ENCODE measurements at places on chromosomes 4 and X.

DNA sequence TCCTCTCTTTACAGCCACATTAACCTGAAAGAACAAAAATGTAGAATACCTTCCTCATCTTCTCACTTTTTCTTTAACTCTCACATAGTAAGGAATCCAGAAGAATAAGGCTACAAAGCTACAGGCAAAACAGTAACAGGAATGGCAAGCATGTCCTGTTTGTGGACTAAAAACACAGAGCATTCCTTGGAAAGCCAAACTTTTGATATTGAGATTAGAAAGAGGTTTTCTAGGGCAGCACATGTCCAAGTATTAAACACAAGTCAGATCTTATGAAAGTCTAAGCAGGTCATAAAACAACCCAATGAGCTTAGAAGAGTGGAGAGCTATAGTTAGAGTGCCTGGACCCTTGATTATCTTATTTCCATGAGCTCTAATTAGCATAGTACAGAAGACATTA is 58.2 kb upstream of the FAM9C start:
- no peak for DNase-seq

- no peak for DNase-seq
These were observed 534.6 kb downstream of the BCOR start for GRCh38 chrX:39563178-39563577.

- peak; percentile 78 for DNase-seq
These were observed 127.8 kb upstream of the METTL14 start for GRCh38 chr4:118557298-118557851.

- no peak for DNase-seq
These were observed 8.4 kb upstream of the MEPE start for GRCh38 chr4:87824352-87824751.

DNA sequence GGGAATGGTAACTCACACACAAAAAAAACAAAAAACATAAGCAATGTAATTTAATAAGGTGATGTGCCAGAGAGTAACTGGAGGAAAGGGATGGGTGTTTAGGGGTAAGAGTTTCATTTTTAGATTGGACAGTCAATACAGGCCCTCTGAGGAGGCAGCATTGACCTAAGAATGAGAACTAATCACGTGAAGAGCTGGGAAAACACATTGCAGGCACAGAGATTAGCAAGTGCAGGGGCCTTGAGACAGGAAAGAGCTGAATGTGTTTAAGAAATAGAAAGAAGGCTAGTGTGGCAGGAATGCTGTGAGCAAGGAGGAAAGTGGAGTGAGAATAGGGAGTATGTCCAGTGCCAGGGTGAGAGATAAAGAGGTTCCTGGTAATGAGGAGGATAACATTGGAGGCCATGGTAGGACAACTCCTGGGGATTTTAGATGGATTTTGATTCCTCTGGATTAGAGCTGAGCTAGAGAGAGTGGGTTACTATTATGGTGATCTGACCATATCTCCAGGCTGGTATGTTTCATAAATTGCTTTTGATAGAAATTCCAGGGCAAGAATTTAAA is 17.6 kb downstream of the PDLIM5 start:
- DNase-seq = peak; percentile 18

GRCh38 chrX:46617906-46618305 is 44.3 kb downstream of the CHST7 start:
- DNase-seq = peak; percentile 1

GRCh38 chr4:88819818-88820697 is 122.4 kb upstream of the NAP1L5 start:
- peak; percentile 67 for DNase-seq

DNA sequence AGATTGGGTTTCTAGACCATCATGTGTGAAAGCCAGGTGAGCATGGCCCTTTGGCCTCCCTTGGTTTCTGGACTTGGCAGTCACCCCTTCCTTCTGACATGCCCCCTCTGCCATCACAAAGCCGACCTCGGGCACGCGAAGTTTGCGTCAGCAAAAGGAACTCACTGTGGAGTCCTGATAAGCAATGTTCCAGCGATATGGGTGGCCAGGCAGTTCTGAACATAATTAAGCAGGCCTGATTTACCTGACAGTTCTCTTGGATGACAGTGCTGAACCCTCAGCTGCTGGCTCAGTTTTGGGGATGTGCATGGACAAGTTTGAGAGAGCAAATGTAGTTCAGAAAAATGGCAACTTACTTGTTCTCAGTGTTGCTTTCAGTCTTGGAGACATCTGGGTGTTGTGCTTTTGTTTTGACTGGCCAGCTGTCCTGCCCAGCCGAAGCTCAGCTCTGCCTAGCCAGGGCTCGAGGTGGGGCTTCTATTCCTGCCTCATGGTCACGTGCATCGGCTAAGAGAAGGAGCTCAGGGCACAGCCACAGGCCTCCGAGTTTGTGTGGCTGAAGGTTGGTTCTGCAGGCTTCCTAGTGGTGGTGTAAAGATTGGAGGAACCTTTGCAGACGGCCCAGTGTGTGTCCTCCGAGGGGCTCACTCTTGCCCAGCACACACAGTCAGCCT is 78.3 kb downstream of the CLDN34 start:
- DNase-seq = no peak

DNA sequence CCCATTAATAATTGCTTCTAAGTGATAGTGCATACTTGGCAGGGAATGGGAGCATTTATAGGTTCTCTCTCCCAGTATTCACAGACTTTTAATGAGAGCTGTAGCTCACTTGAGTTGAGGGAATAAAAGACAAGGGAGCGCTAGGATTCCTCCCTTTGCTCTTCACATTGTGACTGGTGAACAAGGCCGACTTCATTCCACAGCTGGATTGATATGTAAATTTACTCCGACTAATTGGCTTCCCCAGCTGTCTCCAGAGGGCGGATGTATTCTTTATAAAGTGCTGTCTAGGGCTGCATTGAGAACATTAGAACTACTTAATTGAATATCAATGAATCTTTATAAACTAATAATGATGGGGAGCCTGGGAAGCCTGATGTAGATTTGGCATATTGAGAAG is 63.4 kb downstream of the GPR50 start:
- no peak for DNase-seq

DNA sequence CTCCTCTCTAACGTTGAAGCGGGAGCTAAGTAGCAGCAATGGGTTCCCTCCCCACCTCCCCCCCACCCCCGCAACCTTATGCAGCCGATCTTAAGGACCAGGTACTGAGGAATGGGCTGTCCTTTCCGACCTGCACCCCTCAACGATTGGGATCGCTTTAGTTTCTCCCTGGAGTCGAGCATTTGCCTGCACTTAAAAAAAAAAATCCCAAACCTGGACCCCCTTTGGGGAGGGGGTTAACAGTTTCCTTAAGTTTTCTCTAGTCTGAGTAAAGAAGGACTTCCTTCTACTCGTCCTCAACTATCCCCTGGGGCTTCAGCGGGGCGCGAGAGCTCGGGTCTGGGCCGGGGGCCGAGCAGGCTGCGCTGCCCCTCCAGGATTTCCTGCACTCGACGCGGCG is 25.7 kb upstream of the BCORL1 start:
- no peak for DNase-seq

- no peak for DNase-seq
These were observed 453.1 kb upstream of the KLHL4 start for GRCh38 chrX:87064502-87064901.

- no peak for DNase-seq
These were observed 10.5 kb downstream of the PGM2 start for GRCh38 chr4:37836838-37837440.

DNA sequence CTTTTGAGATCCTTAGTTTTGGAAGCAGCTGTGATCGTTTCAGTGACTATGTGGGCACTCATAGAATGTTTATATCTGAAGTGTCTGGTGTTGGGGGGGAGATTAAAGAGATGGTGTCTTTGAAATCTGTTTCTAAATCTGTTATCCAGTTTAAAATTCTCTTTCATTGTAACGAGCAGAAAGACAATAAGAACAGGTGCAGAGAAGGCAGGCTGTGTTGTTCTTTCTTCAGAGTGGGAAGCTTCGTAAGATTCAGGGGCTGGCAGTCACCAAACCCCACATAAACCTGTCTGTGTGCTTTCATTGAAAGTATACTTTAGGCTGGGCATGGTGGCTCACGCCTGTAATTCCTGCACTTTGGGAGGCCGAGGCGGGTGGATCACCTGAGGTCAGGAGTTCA is 16.3 kb upstream of the DHRSX start:
- no peak for DNase-seq

- peak; percentile 68 for DNase-seq
These were observed at the start of gene NLGN4X for GRCh38 chrX:6228720-6229119. NLGN4X (minus strand) TSS chrX:6228867; CDS start chrX:6151466, 77,401 bp downstream.

GRCh38 chrX:10393241-10393640 is 227.1 kb downstream of the MID1 start:
- DNase-seq = no peak

GRCh38 chr4:73908965-73909364 is 39.8 kb downstream of the CXCL1 start:
- DNase-seq = no peak

DNA sequence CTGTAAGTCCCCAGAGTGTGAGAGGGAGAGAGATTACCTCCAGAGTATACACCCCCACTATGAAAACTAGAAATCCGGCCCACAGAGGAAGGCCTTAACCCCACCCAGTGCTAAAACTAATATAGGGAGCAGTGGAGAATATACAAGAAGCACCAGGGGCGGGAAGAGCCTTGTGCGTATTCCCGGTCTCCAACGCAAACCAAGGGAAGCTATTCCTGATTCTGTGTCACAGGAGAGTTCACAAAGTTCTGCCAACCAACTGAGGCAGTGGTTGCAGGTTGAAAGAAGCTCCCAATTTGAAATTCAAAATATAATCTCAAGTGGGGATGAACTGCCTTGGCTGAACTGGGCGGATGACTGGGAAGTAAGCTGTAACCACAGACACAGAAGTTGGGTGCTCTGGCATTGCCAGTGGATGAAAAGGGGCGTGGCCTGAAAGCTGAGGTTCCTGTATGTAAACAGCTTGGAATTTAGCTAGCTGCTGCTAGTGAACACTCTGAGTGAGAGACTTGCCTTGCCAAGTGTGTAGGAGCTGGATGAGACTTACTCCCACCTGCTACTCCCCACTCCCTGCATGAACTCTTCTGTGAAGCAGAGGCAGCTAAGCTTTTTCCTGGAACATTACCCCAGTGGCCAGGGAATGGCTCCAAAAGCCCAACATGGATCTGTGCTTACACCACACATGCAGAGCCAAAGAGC is 32.7 kb downstream of the ELF2 start:
- no peak for DNase-seq

- DNase-seq = no peak
These were observed 79.4 kb downstream of the RPS6KA6 start for GRCh38 chrX:84108584-84108983.

GRCh38 chrX:10447564-10448214 is 172.7 kb downstream of the MID1 start:
- no peak for DNase-seq

DNA sequence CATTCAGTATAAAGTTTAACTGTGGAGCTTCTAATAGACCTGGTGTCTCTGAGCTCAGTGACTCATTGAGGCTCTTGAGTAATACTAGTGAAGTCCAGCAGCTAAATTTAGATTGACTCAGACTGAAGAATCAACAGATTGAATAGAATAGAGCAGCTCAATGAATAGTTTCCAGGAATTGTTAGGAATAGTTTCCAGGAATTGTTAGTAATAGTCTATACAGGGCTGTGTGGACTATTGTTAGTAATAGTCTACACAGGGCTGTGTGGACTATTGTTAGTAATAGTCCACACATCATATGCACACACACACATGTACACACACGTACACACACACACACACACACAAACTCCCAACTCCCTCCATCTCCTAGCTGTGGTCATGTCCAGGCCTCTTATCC is 3.0 kb downstream of the GIMD1 start:
- DNase-seq = no peak

DNA sequence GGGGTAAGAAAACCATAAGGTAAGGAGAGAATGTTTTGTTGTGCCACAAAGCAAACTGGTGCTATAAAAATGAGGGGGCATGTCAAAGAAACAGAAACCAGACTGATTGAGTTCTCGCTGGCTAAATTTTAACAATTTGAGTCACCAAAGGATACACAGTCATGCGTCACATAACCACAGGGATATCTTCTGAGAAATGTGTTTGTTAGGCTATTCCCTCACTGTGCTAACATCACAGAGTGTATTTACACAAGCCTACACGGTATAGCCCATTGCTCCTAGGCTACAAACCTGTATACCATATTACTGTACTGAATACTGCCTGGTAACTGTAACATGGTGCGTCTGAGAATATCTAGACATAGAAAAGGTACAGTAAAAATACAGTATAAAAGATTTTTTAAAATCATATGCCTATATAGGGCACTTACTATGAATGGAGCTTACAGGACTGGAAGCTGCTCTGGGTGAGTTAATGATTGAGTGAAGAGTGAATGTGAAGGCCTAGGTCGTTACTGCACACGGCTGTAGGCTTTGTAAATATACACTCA is 50.1 kb downstream of the FBXW7 start:
- peak; percentile 43 for DNase-seq

DNA sequence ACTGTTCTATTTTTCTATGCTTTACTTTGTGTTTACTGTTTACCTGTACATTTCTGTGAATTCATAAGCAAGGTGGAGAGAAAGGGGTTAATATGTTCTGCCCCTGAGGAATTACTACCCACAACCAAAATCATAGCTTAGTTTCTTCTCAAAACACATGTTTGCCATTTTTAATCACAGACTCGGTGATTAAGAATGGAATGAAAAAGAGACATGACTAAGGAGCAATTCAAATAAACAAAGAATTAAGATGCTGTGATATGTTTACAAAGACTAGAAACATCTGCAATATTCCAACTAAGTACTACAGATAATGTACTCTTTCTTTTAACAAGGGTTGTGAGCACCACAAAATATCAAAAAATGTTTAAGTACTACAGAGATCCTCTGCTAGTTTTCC is 11.7 kb upstream of the FAT4 start:
- no peak for DNase-seq

GRCh38 chrX:72308566-72309296 is 3.0 kb upstream of the CITED1 start:
- DNase-seq = peak; percentile 90

- DNase-seq = peak; percentile 40
These were observed 140.3 kb upstream of the SH3RF1 start for GRCh38 chr4:169410839-169411770.

DNA sequence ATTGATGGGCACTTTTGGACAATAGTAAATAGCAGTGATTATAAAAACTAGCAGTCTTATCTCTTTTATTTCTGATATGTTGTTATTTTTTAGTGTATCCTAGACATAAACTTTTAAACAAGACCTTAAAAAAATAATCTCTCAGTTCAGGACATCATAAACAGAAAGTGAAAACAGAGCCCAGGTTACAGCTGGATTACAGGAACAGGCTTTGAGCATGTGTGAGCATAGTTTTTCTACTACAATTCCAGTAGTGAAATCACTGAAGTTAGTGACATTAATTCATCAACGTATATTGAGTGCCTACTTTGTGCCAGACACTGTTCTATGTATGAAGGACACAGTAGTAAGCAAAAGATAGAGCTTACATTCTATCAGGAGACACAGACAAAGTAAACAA is 16.9 kb downstream of the TRIM75 start:
- DNase-seq = no peak

- peak; percentile 62 for DNase-seq
These were observed 52.1 kb downstream of the NDST3 start for GRCh38 chr4:118086344-118086743.

Measured in NCI-H69 (cell line).